A549 treated with ZK216348 at 1 μM for 4 hours (cell line): ENCODE measurements at places on chromosomes 7 and 10. TPM values are rescaled to one million over a fixed set of nuclear protein-coding genes. Genes with fewer than 3 reads are reported as not detected.

RTKN2 gene
- total RNA-seq = 0.55 to 1.3 TPM (median 0.88 TPM) in 5 replicates

CFAP70 gene
- 0.11 to 0.22 TPM (median 0.12 TPM) in 5 replicates for total RNA-seq

RPEL1 gene
- 0.08 TPM in 1 of 5 replicates, not detected in the others for total RNA-seq

ASZ1 gene
- total RNA-seq = not detected in 5 replicates

ATE1 gene
- total RNA-seq = 14.3 to 22.6 TPM (median 19.9 TPM) in 5 replicates

GIMAP5 gene
- 0.24 TPM in 1 of 5 replicates, not detected in the others for total RNA-seq

AGAP5 gene
- 1.7 to 3.5 TPM (median 3.1 TPM) in 5 replicates for total RNA-seq

COL13A1 gene
- total RNA-seq = 0.29 to 0.60 TPM (median 0.40 TPM) in 5 replicates

FXYD4 gene
- not detected in 5 replicates for total RNA-seq

AKR1E2 gene
- total RNA-seq = 7.5 to 7.9 TPM (median 7.5 TPM) in 5 replicates

UPK3B gene
- total RNA-seq = 8.1 to 18.7 TPM (median 17.6 TPM) in 5 replicates

TBX20 gene
- total RNA-seq = 1.6 to 2.9 TPM (median 1.8 TPM) in 5 replicates

HKDC1 gene
- total RNA-seq = 10.6 to 19.1 TPM (median 12.9 TPM) in 5 replicates

SPDYE8 gene
- not detected in 5 replicates for total RNA-seq

TEX47 gene
- total RNA-seq = not detected in 5 replicates

OR6B1 gene
- not detected in 5 replicates for total RNA-seq

TSPAN12 gene
- 0.52 to 1.1 TPM (median 0.91 TPM) in 5 replicates for total RNA-seq

TWNK gene
- 34.0 to 46.7 TPM (median 38.1 TPM) in 5 replicates for total RNA-seq

UCN3 gene
- total RNA-seq = not detected in 5 replicates

TAS2R4 gene
- total RNA-seq = 0.11 to 0.20 TPM (median 0.18 TPM) in 5 replicates

ECHDC3 gene
- total RNA-seq = 6.6 to 10.4 TPM (median 8.5 TPM) in 5 replicates

CTAGE8 gene
- total RNA-seq = not detected in 5 replicates

TAS2R41 gene
- total RNA-seq = not detected in 5 replicates

CDNF gene
- 0.52 to 1.4 TPM (median 1.1 TPM) in 5 replicates for total RNA-seq

PRLHR gene
- not detected in 5 replicates for total RNA-seq

UTF1 gene
- not detected in 5 replicates for total RNA-seq

FAM20C gene
- 29.5 to 48.7 TPM (median 45.5 TPM) in 5 replicates for total RNA-seq

FKBP6 gene
- total RNA-seq = not detected in 5 replicates

FMC1 gene
- 10.4 to 40.1 TPM (median 26.5 TPM) in 5 replicates for total RNA-seq

CSTF2T gene
- total RNA-seq = 15.4 to 18.1 TPM (median 16.8 TPM) in 5 replicates

TLX1 gene
- total RNA-seq = not detected in 5 replicates

ERVW-1 gene
- total RNA-seq = not detected in 5 replicates

INHBA gene
- 0.20 to 1.0 TPM (median 0.61 TPM) in 5 replicates for total RNA-seq

BAIAP2L1 gene
- total RNA-seq = 47.0 to 56.0 TPM (median 51.7 TPM) in 5 replicates

GLI3 gene
- 0.09 to 0.47 TPM (median 0.27 TPM) in 5 replicates for total RNA-seq

DYNC1I1 gene
- total RNA-seq = not detected in 5 replicates

DCLRE1A gene
- total RNA-seq = 7.3 to 11.2 TPM (median 9.4 TPM) in 5 replicates

C10orf62 gene
- total RNA-seq = 0.15 TPM in 1 of 5 replicates, not detected in the others
